Dorsolateral prefrontal cortex (tissue), 122 donors: ENCODE measurements at places on chromosomes 5 and 9. TPM values are rescaled to one million over a fixed set of nuclear protein-coding genes. Genes with fewer than 3 reads are reported as not detected.

RNF14 gene
- 79.0 TPM for total RNA-seq

ENTREP1 gene
- 32.1 TPM for total RNA-seq

CLK4 gene
- total RNA-seq, result 51.5 TPM

SPATA31D4 gene
- not detected for total RNA-seq

PTPN3 gene
- total RNA-seq, result 7.0 TPM

ATOX1 gene
- 81.7 TPM for total RNA-seq

MYOT gene
- 24.8 TPM for total RNA-seq

NMUR2 gene
- not detected for total RNA-seq

TRIP13 gene
- 3.0 TPM for total RNA-seq

IL13 gene
- total RNA-seq, result not detected

CCDC192 gene
- total RNA-seq, result not detected

- no peak for DNase-seq
Measured at GRCh38 chr5:167814828-167815227, 476.6 kb upstream of the WWC1 start.

- no peak for DNase-seq
Measured at GRCh38 chr5:124040799-124041198, 528.8 kb downstream of the CSNK1G3 start.

- DNase-seq, result no peak
Measured at GRCh38 chr9:134626571-134627416, 14.8 kb upstream of the COL5A1 start.

GRCh38 chr5:173123416-173123815 lies 20.9 kb upstream of the BNIP1 start:
- no peak for DNase-seq

DNA sequence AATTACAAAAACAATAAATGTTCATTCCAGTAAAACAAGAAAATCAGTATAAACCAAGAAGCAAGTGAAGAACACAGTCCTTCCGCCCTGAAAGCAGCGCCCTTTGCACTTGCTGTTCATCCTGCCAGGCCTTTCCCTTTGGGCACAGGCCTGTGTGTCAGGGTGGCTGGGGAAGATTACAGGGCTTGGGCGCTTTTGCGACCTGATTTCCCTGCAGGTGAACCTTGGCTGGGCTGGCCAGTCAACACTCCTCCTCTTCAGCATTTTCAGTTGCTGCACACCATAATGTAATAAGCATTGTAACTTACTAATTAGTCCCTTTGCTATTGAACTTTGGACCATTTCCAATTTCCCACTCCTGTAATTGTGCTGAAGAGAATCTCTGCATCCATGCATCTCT lies 38.6 kb upstream of the TDRD7 start:
- DNase-seq, result no peak

DNA sequence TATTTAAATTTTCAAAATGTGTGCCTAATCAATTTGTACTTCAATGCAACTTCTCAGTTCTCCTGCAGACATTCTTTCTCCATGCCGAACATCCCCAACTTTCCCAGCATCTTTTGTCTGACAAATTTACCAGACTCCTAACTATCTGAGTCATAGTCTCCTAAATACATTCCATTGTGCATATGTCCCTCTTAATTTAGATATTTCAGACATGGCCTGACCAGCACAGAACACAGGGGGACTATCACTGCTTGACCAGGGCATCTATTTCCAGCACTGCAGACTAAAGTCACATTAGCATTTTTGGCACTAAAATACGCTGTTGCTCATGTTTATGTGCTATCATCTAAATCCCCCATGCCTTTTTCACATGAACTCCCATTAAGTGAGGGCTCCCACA lies 71.9 kb downstream of the ITGA1 start:
- DNase-seq, result no peak

- no peak for DNase-seq
Measured at GRCh38 chr5:87030699-87031098, 237.0 kb upstream of the RASA1 start.

DNA sequence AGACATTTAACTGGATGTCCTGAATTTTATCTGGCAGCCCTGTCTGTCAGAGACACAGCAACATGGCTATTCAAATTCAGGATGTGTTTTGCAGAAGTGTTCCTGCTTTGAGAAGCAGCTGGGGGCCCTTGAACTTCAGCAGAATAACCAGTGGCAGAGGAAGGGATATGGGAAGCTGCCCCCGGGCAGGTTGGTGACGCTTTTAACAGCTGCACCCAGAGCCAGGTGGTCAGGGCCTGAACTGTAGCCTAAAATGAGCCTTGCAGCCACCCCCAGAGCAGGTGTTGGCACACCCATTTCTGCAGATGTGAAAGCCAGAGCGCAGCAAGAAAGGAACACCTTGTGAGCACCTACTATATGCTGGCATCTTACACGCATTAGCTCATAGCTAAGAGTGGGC lies 128.7 kb upstream of the BOD1 start:
- DNase-seq, result no peak

- DNase-seq, result no peak
Measured at GRCh38 chr5:544675-545355, 20.6 kb upstream of the SLC9A3 start.

DNA sequence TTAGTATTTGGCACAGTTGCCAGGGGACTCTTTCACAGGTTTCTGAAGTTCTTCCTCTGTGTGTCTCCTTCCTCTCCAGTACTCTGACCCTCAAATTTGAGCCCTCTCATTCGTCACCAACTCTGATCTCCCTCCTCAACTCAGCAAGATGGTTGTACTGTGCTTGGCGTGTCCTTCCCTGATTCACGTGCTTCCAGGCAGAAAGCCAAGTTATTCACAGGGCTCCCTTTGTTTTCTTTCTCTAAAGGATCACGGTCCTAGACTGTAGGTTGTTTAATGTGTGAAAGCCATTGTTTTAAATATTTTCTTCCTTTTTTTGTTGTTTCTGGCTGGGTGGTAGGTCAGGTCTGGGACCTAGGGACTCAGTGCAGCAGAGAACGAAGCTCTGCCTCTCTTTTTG lies 142.9 kb downstream of the DMAC1 start:
- no peak for DNase-seq

- no peak for DNase-seq
Measured at GRCh38 chr5:32042551-32042961, 131.6 kb downstream of the GOLPH3 start.

GRCh38 chr5:73529081-73529480 lies 30.8 kb downstream of the BTF3 start:
- no peak for DNase-seq

GRCh38 chr5:170511551-170512258 lies 7.9 kb downstream of the KCNIP1 start:
- no peak for DNase-seq

DNA sequence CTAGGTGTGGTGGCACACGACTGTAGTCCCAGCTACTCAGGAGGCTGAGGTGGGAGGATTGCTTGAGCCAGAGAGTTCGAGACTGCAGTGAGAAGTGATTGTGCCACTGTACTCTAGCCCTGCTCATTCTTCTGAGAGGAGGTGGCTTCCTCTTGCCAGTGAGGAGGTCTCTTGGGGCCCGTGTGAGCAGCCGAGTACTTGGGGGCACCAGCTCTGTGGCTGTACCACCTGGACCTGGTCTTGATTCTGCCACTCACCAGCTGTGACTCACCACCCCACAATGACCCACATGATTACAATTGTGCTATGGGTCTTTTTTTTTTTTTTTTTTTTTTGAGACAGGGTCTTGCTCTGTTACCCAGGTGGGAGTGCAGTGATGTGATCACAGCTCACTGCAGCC lies 18.0 kb upstream of the CRB2 start:
- no peak for DNase-seq

- DNase-seq, result no peak
Measured at GRCh38 chr9:89862316-89862715, 257.5 kb downstream of the GADD45G start.

- no peak for DNase-seq
Measured at GRCh38 chr5:13909271-13909670, 35.2 kb downstream of the DNAH5 start.

- DNase-seq, result no peak
Measured at GRCh38 chr9:93278144-93278543, 94.2 kb downstream of the WNK2 start.

GRCh38 chr5:54608423-54609085 lies 91.0 kb downstream of the SNX18 start:
- DNase-seq, result no peak

DNA sequence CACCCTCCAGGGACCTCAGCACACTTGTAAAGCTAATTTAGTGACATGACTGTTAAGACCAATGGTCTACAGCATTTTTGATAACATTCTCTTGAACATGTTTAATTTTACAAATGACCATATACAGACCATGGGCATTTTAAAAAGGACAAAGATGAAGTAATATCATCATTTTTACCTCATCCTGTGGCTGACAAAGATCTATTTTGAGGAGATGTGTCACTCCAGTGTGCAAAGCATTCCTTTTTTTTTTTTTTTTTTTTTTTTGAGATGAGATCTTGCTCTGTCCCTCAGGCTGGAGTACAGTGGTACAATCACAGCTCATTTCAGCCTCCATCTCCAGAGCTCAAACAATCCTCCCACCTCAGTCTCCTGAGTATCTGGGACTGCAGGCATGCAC lies 118.2 kb upstream of the TBC1D2 start:
- no peak for DNase-seq

GRCh38 chr9:25677301-25678146 lies 720 bp downstream of the TUSC1 start:
- peak; percentile 77 for DNase-seq

DNA sequence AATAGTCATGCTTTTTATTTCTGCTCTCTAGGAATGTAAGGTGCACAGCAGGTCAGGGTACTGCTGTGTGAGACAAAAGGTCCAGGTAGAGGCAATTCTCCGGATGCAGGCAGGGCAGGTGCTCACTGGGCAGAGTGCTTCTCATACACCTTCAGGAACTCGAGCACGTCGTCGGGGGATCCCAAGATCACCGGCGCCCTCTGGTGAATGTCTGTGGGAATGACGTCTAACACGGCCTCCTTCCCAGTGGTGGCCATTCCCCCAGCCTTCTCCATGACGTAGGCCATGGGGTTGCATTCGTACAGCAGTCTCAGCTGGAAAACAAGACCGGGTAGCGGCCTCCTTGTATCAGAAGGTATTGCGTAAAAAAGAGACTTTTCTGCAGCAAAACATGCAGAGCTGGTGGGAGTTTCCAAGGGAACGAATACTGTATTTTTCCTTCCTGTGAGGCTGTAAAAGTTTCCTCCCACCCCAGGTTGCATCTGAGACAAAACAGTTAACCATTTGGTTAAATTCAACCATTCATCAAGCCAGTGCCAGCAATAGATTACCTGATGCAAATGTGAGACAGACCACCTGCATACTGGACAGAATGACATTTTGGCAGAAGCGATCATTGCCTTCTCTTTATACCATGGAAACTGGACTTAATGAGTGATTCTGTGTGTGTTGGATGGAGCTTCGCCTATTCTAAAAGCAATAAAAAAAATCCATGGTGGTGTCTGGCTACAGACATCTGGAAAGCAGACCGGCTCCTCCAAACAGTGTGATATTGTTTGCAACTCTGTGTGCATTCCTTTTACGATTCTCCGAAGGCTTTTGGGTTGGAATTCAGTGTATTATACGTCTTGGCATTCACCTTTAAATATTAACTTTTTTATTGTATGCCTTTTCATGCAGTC lies 9.9 kb upstream of the FBP2 start:
- peak; percentile 87 for DNase-seq

DNA sequence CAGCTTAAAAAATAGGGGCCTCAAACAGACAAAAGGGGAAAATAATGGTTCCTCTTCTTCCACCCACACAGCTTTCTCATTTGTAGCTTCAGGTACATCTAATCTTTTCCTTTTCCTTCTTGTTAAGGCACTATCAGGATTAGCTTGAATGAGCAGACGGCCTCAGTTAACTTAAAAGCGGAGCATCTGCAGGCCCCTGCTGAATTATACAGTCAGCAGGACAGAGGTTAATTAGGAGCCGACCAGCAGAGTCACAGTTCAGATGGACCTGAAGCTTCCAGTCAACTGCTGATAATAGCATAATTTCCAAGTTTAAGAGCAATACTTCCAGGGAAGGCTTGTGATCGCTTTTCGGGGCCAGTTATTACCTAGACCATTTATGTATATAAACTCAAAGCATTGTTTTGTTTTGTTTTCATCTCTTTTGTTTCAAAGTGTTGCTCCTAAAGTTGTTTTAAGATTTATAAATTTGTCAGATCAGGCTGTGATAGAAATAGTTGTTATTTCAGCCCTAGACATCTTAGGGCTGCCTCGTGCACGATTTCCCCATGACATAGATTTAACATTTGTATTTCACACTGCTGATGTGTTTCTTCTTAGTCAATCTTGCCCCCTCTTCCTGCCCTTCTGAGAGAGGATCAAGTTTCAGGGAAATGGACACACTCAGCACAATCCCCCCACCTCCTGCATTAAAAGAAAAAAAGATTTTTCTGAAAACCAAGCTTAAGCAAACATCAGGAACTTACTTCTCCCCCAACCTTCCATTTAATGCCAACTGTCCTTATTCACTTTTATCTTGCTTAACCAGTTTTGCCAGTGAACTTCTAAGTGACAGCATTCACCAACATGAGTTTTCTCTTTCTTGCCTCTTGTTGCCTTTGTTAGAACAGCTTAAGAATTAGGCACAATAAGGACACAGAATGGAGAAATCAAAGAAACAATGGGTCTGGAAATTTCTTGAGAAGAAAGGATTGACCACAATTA lies 449.8 kb downstream of the ARHGEF28 start:
- DNase-seq, result no peak

DNA sequence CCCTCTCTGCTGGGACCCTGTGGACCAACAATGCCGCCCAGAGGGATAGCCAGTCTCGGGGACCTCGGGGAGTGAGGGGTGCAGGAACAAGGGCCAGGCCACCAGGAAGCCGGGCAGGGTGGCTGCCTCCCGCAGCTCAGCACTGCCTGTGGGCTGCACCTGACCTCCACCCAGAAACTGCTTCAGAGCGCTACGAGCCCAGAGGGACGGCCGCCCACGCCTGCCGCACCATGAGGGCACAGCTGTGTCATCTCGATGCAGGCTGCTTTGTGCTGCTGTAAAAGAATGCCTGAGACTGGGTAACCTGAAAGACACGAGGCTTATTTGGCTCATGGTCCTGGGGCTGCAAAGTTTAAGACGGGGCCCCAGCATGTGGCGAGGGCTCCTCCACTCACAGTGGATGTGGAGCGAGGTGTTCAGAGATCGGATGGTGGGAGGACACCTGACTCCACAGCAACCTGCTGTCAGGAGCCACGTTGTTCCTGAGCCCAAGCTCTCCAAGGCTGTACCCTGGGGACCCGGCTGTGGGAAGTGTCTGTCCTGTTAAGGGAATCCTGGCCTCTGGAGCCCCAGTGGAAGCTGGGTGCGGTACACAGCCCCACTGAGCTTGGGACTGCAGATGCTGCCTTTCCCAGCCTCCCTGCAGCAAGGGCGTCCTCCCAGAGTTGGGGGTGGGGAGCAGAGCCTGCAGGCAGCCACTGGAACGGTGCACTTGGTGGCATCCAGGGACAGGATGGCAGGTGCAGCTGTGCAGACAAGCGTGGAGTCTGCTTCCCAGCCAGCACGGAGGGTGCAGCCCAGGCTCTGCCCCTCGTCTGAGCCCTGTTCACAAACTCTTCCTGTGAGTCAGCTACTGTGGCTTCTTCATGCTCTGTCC lies 11.8 kb upstream of the ZDHHC11 start:
- DNase-seq, result no peak
